NCI-H187 (cell line): ENCODE measurements at places on chromosomes 6 and 20.

- DNase-seq, result no peak
Observed at GRCh38 chr20:48638546-48638945, 189.3 kb downstream of the PREX1 start.

GRCh38 chr6:30154061-30154460 is 7.0 kb downstream of the TRIM10 start:
- DNase-seq, result no peak

DNA sequence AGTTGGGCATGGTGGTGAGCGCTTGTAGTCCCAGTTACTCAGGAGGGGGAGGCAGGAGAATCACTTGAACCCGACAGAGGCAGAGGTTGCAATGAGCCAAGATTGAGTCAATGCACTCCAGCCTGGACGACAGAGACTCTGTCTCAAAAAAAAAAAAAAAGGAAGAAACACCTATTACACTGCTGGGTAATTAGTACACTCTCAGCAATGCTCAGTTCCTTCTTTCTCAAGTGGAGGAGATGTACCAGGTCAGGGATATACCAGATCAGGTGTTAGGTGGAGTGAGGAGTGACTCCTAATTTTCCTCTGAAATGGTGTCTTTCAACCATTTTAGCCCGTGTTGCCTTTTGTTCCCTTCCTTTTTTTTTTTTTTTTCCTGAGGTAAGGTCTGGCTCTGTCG is 30.0 kb upstream of the UBR2 start:
- no peak for DNase-seq

DNA sequence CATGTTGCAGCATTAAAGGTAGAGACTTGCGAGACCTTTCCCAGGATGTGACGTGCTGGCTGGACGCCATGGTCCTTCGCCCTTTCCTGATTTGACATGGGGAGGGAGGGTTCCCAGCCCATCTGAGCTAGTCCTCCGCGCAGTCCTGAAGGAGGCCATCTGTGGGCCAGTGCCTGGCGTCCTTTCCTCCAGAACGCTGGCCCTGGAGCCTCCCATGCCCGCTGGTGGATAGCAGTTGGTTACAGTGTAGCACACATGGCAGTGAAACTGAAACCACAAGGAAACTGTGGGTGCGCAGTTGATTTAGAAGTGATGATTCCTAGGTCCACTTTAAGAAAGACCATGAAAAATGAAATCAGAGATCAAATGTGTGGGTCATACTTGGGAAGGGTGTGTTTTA is 193.7 kb downstream of the CDH4 start:
- DNase-seq, result no peak

- no peak for DNase-seq
Observed at GRCh38 chr6:131652472-131652871, 15.4 kb downstream of the ENPP3 start.

DNA sequence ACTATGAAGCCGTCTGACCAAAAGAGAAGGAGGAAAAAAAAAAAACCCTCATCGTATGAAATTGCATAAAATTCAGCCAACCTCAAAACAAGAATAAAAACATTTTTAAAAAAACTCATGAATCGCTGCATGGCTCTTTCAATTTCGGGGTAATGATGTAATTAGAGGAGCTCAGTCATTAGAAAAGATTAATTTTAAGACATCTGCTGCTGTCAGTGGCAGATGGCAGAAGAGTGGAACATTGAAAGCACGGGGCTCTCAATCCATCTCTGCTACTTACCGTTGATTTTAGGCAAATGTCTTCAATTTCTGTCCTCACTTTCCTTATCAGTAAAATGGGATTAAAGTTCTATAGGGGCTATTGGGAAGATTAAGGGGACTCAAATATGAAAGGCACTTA is 79.1 kb downstream of the EYA2 start:
- DNase-seq, result no peak

DNA sequence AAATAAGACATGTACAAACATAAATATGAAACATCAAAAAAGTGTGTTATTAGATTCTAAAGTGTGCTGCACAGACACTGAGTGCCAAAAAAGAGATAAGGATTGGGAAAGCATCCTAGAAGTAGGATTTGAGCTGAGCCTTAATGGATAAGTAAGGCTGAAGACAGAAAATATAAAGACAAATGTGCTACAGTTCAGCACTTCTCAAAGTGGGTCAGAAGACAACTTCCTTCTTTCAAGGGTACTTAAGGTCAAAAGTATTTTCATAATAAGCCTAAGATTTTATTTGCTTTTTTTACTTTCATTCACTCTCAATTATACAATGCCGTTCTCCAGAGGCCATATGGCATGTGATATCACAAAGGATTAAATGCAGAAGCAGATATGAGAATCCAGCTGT is 16.8 kb downstream of the USP45 start:
- no peak for DNase-seq

DNA sequence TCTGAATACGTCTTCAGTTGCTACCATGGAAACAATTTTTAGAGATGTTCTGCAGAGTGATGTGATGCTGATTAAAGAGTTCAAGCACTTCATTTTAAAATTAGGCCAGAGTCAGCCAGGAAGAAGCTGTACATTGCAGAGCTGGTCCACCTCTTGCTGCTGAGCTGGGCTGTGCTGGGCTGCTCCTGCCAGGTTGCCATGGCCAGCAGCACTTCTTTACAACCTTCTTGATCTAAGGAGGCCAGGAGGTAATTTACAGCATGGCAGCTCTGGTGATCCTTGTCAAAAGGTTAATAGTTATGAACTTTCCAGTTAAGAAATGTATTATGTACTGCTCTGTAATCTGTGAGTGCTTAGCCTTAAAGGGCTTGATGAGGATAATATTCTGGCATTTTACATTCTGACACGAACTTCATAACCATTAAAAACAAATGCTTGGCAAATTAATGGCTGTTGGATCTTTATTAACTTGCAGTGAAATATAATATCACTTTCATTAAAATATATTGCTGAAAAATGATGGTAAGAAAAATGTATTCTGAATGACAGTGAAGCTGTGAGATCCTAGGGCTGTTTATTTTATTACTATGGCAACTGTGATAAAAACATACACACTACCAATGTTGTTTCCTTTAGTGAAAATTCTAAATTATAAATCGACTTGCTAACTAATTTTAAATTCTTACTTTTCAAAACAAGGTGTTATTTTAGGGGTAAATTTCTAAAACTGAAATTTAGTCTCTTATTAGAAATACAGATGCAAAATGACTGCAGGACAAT is 259.7 kb downstream of the RFPL4B start:
- DNase-seq, result no peak

GRCh38 chr20:20872428-20872827 is 160.0 kb upstream of the RALGAPA2 start:
- DNase-seq, result no peak

DNA sequence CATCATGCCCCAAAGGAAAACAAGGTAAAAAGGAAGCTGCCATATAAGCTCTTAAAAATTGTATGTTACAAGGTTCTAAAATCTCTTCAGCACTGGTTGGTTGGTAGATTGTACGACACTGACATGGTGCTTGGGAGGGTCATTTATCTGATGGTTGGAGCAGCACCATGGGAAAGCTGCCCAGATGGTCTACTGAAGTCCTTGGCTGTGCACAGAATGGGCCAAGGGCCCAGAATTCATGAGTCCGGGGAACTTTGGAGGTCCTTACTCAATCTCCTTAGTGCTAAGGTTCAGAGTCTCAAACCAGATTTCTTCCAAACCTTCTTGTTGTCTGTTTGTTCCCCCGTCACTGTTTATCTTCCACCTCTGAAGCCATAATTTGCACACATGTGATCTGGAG is 314.4 kb downstream of the ESR1 start:
- no peak for DNase-seq

GRCh38 chr6:39092124-39092523 is 22.9 kb downstream of the SAYSD1 start:
- no peak for DNase-seq

- DNase-seq, result no peak
Observed at GRCh38 chr6:113315879-113316278, 541.3 kb upstream of the MARCKS start.

DNA sequence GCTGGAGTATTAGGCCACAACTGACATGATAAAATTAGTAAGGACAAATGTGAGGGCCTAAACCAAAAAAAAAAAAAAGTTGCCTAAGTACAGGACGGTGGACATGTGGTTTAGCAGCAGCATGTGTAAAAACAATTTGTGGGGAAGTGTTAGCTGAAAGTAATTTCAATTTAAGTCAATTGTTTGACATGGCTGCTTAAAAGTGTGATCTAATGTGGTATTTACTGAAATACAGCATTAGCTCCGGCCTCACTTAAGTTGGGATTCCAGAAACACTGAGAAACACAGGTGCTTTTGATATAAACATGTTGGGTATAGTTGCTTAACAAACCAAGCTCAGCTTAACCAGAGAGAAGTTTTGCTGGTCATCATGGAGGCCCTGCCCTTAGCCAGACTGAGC is 119.7 kb downstream of the FYN start:
- DNase-seq, result no peak
